ENCODE measurements at places on chromosomes 12 and 14.

DNA sequence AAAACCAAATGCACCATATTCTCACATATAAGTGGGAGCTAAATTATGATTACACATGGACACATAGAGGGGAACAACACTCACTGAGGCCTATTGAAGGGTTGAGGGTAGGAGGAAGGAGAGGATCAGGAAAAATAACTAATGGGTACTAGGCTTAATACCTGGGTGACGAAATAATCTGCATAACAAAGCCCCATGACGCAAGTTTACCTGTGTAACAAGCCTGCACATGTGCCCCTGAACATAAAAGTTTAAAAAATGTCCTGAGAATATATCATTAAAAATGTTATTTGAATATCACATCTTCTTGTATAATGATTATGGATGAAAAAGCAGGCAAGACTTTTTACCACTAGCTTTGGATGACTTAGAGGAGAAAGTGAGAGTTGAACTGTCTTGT is 138.0 kb upstream of the NOVA1 start:
- DNase-seq = no peak

GRCh38 chr12:34626363-34627157 is 604.3 kb downstream of the ALG10 start:
- no peak for DNase-seq

- no peak for DNase-seq
Measured at GRCh38 chr12:126430921-126431320, 1365.7 kb downstream of the AACS start.

- DNase-seq = no peak
Measured at GRCh38 chr14:65565948-65566347, 153.4 kb downstream of the FUT8 start.

DNA sequence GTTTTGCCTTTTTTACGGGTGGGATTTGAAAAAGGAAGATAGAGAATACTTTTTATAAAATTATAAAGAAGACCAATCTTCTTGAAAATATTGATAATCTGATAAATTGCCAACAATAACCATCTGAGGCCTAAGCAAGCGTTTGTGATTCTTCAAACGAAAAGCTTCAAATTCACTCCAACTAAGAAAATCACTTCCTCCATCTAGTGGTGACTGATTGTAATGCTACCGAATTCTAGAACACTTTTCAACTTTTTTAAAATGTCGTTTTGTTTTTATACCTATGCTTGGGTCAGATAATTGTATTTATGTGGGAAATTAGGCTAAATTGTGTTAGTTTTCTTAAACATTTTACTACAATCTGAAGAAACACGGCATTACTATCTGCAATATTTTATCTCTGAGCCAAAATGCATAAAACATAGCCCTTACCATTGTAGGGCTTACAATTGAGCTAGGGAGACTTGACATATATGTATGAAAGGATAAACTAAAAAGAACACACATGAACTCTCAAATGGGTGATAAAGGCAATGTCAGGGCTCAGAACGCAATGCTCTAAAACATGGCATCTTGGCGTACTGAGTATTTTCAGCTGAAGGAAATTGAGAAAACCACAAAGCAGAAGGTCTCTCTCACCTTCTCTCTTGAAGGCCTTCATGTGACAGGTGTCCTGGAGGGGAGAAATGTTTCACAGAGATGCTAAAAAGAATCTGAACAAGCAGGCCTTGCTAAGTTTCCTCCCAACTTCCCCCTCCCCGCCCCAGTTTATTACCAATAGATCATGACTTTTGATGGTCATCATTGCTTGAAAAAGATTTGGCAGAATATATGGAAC is 36.8 kb upstream of the G2E3 start:
- peak; percentile 29 for DNase-seq

DNA sequence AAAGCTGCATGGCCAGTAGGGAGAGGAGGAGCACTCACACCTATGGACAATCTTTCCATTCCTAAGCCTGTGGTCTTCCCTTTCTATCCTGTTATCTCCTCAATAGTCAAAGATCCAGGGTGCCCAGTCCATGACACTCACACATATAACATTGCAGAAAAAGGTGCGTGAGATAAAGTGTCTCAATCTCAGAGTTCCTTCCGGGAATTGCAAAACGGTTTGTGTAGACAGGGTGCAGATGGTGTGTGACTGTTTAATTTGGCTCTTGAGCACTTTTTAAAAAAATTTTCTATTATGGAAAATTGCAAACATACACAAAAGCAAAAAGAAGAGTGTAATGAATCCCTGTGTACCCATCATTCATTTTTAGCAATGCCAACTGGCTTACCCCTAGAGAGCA is 1493.6 kb downstream of the AACS start:
- no peak for DNase-seq

DNA sequence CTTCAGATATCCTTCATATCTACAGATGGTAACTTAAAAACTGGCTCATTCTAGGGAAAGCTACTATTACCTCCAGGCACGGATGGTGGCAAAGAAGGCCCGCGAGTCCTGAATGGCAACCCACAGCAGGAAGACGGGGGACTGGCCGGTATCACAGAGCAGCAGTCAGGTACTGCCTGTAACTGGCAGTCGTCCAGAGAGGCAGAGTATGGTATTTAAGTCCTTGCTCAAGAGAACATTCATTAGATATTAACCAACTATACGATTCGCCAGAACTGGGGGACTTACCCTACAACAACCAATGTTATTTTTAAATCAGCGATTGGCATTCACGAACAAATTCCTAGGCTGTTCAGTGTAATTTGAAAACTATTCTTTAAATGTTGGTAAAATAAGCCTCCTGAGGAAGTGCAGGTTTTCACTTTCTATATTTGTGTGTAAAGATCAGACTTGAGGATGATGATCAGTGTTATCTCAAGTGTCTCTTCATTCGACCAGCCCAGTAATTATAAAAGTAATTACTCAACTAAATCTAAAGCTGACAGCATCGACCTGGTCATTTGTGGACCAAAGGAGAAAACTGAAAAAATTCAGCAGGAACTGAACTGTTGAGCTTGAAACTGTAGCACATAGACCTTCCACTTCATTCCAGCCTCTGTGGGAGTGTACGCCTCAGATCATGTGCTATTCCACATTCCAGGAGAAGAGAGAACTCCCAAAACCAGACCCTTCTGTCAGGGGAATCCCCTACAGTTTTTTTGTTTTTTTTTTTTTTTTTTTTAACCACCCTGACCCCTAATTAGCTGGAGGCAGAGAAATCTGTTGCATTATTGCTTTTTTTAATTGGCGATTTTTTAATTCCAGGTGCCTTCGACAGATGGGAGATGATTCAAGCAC is 75.6 kb downstream of the ESR2 start:
- no peak for DNase-seq

GRCh38 chr12:80754274-80754673 is 37.6 kb downstream of the MYF5 start:
- DNase-seq = no peak

GRCh38 chr12:124457287-124458219 is 109.9 kb downstream of the NCOR2 start:
- peak; percentile 91 for DNase-seq

GRCh38 chr12:27922531-27923139 is 49.9 kb downstream of the PTHLH start:
- no peak for DNase-seq

DNA sequence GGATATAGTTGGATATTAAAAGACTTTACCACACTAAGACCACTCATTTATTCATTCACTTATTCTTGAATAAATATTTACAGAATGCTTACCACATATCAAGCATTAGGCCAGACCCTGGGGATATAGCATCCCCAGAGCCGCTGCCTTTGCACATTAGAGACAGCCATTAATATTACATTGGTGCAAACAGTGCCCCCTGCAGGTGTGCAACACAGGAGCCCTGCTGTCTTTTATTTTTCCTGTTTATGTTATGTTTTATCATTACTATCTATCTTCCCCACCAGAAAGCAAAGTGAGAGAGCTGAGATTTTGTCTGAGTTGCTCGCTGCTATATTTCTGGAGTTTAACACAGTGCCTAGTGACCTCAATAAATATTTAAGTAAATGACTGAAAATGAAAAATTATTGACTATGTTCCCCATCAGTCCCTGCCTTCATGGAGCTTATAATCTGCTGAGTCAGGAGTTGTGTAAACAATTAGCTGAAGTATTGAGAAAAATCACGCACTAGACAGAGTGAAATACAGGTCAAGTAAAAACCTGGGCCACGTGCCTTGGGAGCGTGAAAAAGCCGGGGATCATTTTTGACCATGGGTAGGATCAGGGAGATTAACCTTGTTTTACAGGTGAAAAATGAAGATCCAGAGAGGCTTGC is 301.6 kb downstream of the PCNX1 start:
- DNase-seq = no peak

GRCh38 chr14:31768355-31768754 is 207.2 kb downstream of the NUBPL start:
- DNase-seq = no peak

GRCh38 chr14:52348279-52348678 is 34.2 kb downstream of the PTGER2 start:
- no peak for DNase-seq

DNA sequence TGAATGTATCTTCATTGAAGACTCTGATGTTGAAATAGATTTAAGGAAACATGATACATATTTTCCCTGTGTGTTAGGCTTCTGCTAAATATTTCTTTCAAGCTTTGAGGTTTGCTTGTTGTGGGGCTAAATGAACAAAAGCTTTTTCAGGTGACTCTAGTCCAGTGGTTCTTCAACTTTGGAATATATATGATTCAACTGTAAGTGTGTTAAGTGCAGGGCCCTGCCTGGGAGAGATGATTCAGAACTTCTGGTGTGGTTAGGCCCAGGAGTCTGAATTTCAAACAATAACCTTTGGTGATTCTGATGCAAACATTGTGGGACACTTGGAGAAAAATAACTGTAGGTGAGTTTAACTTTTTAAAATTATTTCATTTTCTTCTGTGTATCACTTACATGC is 93.0 kb downstream of the TRHDE start:
- no peak for DNase-seq

DNA sequence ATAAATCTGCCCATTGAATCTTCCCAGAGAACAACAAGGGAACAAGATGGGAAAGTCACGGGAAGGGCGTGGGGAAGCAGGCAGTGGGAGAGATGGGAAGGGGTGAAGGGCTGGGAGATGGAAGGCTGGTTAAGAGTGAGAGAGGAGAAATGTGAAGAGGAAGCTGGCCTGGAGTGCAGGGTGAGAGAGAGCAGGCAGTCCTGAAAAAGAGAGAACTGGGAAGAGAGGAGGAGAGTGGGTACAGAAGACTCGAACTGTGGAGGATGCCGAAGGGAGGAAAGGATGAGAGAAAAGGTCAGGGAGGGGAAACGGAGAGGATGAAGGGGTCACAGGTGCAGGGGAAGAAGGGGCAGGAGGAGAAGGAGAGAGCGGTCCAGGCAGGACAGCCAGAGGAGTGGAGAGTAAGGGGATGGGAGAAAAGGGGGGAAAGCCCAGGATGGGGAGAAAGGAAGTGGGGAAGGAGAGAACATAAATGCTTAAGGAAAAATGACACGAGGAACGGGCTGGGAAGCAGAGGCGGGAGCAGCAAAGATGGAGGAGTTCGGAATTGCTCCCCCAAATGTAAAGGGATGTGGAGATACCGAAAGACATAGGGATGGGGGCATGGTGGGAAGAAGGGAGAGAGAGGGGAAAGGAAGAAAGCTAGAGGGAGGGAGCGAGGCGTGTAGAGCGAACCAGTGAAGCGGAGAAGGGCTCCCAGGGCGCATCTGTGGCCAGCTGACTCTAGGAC is 1.2 kb downstream of the PIANP start:
- no peak for DNase-seq

GRCh38 chr12:11734580-11735180 is 85.2 kb downstream of the ETV6 start:
- DNase-seq = no peak

DNA sequence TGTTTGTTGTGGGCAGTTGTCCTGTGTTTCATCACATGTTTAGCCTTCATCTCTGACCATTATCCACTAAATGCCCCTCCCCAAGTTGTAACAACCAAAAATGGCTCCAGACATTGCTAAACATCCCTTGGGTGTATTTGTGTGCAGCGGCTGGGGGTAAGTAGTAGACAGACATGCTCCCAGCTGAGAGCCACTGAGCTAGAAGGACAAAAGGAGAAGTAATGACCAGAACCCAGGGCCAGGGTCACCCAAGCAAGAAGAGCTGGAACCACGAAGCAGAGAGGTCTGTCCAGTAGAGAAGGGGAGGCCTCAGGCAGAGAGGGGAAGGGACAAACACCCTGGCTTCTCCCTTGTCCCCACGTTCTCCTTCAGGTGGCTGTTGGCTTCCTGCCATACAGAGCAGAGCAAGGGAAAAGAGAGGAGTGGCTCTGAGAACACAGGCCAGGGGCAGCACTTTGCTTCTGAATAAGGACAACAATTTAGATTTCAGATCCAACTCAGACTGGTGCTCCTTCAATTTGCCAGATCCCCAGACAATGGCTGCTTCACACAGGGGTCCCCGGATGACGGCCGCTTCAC is 55.2 kb downstream of the NDUFA12 start:
- no peak for DNase-seq

DNA sequence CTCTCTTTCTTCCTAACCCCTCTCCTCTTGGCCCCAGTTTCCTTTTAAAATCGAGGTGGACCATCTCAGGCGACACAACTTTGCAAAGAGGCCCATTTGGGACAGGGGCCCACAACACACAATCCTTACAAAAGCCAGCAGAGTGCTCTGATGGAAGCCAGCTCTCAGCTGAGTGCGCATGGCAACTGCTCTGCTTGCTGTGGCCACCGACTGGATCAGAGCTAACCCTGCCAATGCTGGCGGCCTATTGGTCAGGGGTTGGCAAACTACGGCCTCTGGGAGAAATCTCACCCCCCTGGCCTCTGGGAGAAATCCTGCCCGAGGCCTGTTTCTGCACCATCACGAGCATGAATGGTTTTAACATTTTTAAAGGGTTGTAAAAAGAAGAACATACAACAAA is 55.0 kb downstream of the AMN start:
- DNase-seq = no peak

DNA sequence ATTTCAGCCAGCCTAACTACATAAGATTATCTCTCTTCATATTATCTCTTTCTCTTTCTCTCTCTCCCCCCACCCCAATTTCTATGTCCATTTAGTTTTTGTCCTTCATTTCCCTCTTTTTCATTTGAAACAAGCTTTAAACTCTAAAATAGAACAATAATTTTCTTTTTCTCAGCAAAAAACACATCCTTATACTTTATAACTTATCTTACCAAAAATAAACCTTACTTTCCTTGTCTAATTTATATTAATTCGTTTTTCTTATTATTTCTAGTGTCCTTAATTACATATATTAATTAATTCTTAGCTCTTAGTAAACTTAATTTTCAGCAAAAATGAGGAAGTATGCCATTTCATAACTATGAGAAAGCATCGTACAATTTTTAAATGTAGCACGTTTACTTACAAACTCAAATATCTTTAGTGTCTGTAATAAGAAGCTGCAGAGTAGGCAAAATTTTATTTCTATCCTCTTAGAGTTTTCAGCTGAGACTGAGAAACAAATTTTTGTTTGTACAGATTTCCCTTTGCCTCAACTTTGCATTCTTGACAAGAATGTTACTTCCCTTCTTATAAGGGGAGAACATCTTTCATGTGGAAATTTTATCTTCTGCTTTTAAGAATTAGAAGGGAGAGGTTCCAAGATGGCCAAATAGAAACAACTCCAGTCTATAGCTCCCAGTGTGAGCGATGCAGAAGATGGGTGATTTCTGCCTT is 65.1 kb upstream of the ST8SIA1 start:
- DNase-seq = no peak
